ENCODE measurements at places on chromosomes 3 and 15.
A peak's percentile ranks its signal among the peaks of the same experiment; 100 is the strongest.

DNA sequence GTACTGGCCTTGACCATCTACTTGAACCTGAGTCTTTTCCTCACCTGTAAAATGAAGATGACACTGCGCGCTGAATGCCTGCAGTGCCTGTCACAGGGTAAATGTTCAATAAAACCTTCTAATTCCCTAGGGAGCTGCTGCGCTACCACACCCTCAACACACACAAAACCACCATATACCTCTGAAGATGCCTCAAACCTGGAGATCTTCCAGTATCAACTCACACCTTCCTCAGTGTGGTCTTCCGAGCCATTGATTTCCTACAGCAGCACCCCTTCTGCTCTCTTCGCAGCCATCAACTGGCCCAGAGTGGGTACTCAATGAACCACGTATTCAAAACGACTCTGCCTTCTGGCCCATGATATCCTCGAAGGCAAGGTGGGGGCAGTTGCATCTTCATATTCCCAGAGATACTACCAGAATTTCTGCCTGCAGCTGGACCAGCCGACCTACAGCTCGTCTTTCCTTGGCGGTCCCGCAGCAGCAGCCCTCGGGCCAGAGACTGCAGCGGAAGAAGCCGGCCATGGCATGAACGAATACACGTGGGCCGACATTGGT, 695 bp downstream of the RPL32 start:
- H3K36me3 ChIP-seq: peaks cover 46% of the 10 kb centered on the region
- peak overlapping the region; percentile 93 for H3K27ac ChIP-seq
- DNase-seq: no peak
- H3K27me3 ChIP-seq: no peaks in the 10 kb centered on the region

DNA sequence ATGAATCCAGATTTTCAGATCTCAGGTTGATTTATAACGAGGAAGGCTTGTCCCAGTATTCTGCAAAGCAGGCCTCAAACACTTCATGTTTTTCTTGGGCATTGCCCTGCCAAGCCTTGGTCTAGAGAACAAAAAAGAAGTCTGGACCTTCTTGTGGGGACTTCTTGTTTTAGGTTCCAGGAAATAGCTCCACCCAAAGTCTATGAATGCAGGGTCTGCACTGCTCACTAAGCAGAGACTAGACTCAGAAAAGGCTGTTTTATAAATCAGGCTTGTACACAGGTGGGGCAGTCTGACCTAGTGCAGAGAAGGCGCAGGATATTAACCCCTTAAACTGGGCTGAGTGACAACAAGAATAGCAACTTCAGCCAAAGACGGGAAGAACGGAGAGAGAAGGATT, 44.3 kb downstream of the GLB1 start:
- no peak overlapping the region for H3K27ac ChIP-seq
- no peak overlapping the region for H3K4me3 ChIP-seq
- H3K36me3 ChIP-seq: no peaks in the 10 kb centered on the region
- DNase-seq: no peak

DNA sequence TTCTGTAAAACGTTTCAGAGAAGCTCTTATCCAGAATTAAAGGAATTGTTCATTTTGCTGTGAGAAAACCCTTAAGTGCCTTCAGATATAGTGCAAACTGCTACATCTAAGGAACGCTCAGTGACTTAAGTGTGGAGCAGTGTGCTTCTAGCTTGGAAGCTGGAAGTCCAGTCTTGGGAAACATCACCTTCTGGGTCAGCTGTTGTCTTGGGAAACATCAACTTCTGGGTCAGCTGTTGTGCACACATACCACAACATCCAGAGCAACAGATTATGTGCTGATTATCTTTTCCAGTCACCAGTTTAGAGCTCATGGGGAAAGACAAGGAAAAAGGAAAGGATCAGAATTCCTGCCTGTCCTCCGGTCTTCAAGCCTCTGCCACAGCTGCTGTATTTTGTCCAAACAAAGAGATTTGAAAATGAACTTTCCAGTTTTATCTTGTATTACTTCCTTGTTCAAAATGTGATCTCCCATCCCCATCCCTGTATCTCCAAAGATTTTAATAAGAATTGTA, 713.6 kb downstream of the NSUN3 start:
- DNase-seq: no peak
- no peaks in the 10 kb centered on the region for H3K36me3 ChIP-seq
- no peaks in the 10 kb centered on the region for H3K4me1 ChIP-seq
- no peak overlapping the region for H3K4me3 ChIP-seq
- no peaks in the 10 kb centered on the region for H3K27me3 ChIP-seq
- H3K27ac ChIP-seq: no peak overlapping the region

GRCh38 chr3:41424543-41425300, 225.4 kb downstream of the CTNNB1 start:
- no peak overlapping the region for H3K4me3 ChIP-seq
- no peaks in the 10 kb centered on the region for H3K27me3 ChIP-seq
- DNase-seq: no peak
- H3K27ac ChIP-seq: no peak overlapping the region

GRCh38 chr3:131699001-131699400, 196.2 kb upstream of the MRPL3 start:
- no peak for DNase-seq
- H3K4me1 ChIP-seq: no peaks in the 10 kb centered on the region
- H3K36me3 ChIP-seq: no peaks in the 10 kb centered on the region
- no peak overlapping the region for H3K27ac ChIP-seq
- H3K4me3 ChIP-seq: no peak overlapping the region

DNA sequence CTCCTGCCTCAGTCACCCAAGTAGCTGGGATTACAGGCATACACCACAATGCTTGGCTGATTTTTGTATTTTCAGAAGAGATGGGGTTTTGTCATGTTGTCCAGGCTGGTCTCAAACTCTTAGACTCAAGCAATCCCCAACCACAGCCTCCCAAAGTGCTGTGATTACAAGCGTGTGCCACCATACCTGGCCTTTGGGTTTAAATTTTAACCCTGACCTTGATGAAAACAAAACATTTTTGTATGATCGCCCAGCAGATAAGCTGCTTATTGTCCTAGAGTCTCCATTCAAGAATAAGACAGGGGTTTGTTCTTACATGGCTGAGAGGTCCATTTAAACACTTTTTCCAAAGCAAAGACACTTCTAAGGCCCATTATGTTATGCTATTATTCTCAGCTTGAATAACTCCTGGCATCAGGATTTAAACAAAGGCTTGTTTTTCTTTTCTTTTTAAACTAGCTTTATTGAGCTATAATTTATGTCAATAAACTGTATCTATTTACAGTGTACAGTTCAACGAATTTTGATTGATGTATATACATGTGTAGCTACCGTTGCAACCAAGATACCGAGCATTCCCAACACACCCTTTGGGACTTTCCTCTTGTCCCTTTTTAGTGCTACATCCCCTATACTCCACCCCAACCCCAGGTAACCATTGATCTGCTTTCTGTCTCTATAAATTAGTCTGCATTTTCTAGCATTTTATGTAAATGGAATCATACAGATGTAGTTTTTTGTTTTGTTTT, 1.4 kb upstream of the MUC13 start:
- H3K27me3 ChIP-seq: no peaks in the 10 kb centered on the region
- DNase-seq: no peak
- no peaks in the 10 kb centered on the region for H3K4me1 ChIP-seq
- H3K36me3 ChIP-seq: no peaks in the 10 kb centered on the region
- H3K4me3 ChIP-seq: no peak overlapping the region
- no peak overlapping the region for H3K27ac ChIP-seq

DNA sequence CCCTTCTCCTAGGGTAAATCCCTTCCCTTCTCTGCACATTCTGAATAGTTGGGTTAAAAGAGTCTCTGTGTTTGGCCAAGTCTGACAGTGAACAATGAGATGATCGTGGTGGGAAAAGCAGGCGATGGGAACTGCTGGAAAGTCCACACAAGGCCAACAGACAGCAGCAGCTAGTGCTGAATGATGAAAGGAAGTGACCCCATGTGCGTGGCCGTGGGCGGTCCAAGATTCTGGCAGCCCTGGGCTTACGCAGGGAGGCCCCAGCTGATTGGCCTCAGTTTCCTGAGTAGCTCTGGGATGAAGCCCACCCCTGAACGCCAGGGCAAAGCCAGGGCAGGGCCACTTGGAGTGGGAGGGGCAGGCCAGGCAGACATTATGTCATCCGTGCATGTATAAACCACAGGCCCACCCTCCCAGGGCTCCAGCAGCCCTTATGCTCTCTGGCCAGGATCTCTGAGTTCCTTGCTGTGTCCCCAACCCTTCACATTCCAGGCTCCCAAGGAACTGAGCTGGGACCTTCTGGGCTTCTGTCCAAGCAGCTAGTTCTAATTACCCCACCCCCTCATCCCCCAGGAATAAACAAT, 57.8 kb downstream of the CDC25A start:
- H3K4me3 ChIP-seq: no peak overlapping the region
- no peaks in the 10 kb centered on the region for H3K27me3 ChIP-seq
- H3K36me3 ChIP-seq: no peaks in the 10 kb centered on the region
- no peak overlapping the region for H3K27ac ChIP-seq
- no peak for DNase-seq
- peaks cover under 1% of the 10 kb centered on the region for H3K4me1 ChIP-seq

DNA sequence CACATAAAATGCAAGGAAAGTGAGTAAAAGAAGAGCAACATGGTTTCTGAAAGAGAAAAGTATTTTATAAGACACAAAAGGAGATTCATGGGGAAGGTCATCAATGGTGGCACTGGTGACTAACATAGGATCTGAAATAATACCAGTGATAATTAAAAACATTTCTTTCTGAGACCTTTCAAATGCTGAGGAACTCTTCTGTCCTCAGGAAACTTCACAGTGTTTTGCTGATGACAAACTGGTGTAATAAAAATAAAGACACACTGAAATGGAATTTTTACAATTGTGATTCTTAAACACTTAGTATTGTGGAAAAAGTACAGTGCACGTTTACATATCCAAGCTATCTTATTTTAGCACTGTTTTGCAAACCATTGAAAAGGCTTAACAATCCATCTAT, 80.4 kb upstream of the ZBTB20 start:
- no peaks in the 10 kb centered on the region for H3K27me3 ChIP-seq
- no peak overlapping the region for H3K27ac ChIP-seq
- no peaks in the 10 kb centered on the region for H3K4me1 ChIP-seq
